NCI-H187 (cell line): ENCODE measurements at places on chromosomes 2 and 18.

- DNase-seq: no peak
These were observed 684.3 kb downstream of the KCNJ3 start for GRCh38 chr2:155382776-155383175.

- no peak for DNase-seq
These were observed 1.1 kb downstream of the PREB start for GRCh38 chr2:27133195-27133875.

GRCh38 chr2:10935953-10936942 is 24.5 kb downstream of the KCNF1 start:
- DNase-seq: no peak

- DNase-seq: no peak
These were observed 90.6 kb downstream of the KCNH7 start for GRCh38 chr2:162747974-162748373.

DNA sequence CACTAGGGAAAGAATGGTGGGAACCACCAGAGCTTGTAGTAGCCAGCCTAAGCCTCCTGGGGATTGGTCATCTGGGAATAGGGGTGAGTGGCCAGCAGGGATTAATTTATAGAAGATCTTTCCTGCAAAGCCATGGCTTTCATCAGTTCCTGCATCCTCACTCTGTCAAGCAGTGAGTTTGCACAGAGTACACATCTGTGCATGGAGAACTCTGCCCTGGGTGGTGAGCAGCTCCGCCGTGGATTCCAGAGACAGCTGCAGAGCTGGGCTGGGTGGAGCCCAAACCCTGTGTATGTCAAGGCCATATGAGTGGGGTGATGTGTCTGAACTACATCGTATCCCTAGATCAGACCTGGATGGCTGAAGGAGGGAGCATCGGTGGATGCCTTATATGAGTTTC is 182.2 kb downstream of the GLI2 start:
- DNase-seq: no peak

GRCh38 chr2:114940785-114941458 is 498.5 kb downstream of the DPP10 start:
- DNase-seq: no peak

- DNase-seq: no peak
These were observed 68.1 kb downstream of the LAMA3 start for GRCh38 chr18:23757437-23757733.
